Activated CD8-positive, alpha-beta memory T cell treated with anti-CD3 and anti-CD28 coated beads, Interleukin-2, amount 10 ng/mL, durations not matched to agents 7 days and 5 days (primary cell): ENCODE measurements at places on chromosomes 4 and X. TPM values are rescaled to one million over a fixed set of nuclear protein-coding genes. Genes with fewer than 3 reads are reported as not detected.

GRCh38 chr4:153293742-153294057, 50.8 kb upstream of the MND1 start:
- no peak overlapping the region for H3K4me3 ChIP-seq
- no peak overlapping the region for H3K27ac ChIP-seq
- DNase-seq = no peak
- H3K27me3 ChIP-seq = peaks cover 4% of the 10 kb centered on the region

- peaks cover 3% of the 10 kb centered on the region for H3K27me3 ChIP-seq
- no peak overlapping the region for H3K4me3 ChIP-seq
- H3K36me3 ChIP-seq = no peaks in the 10 kb centered on the region
- H3K4me1 ChIP-seq = no peaks in the 10 kb centered on the region
- no peak for DNase-seq
- no peak overlapping the region for H3K27ac ChIP-seq
These were observed 41.0 kb downstream of the GAB1 start for GRCh38 chr4:143377611-143378099.

Gene F11
- not detected for total RNA-seq

GRCh38 chrX:154714925-154715324, 36.0 kb downstream of the GAB3 start:
- H3K4me1 ChIP-seq = peaks cover 89% of the 10 kb centered on the region
- H3K4me3 ChIP-seq = no peak overlapping the region
- H3K27me3 ChIP-seq = no peaks in the 10 kb centered on the region
- peak; percentile 70 for DNase-seq

Gene EDA2R
- total RNA-seq = 5.4 TPM

DNA sequence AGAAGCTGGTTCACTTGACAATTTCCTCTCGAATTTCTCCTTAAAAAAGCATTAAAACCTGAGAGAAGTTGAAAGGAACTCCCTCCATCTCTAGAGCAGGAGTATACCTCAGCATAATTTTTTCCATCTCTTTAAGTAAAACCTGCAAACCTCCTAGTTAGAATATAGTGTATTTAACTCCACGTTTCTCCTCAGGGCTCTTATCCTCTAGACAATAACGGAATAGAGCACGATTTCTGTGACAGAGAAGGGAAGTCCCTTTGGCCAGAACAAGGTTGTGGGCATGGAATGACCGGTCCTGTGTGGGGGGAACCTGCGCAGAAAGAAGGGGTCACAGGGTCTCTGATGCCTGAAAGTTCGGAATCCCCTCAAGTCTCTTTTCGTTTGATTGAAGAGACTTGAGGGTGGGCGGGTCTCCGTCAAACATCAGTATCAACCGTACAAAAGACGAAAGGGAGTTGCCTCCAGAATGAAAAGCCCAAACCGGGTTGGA, 697 bp downstream of the ZNF280C start:
- peaks cover 4% of the 10 kb centered on the region for H3K36me3 ChIP-seq
- peak overlapping the region; percentile 87 for H3K4me3 ChIP-seq
- H3K27me3 ChIP-seq = no peaks in the 10 kb centered on the region
- no peak for DNase-seq
- peaks cover 25% of the 10 kb centered on the region for H3K4me1 ChIP-seq
- peak overlapping the region; percentile 83 for H3K27ac ChIP-seq

- peak overlapping the region; percentile 60 for H3K4me3 ChIP-seq
- peak; percentile 45 for DNase-seq
- H3K4me1 ChIP-seq = peaks cover 9% of the 10 kb centered on the region
- H3K36me3 ChIP-seq = peaks cover 9% of the 10 kb centered on the region
- peaks cover 5% of the 10 kb centered on the region for H3K27me3 ChIP-seq
These were observed 154.5 kb downstream of the MSN start for GRCh38 chrX:65821721-65822496.

Gene PCDH10
- not detected for total RNA-seq

DNA sequence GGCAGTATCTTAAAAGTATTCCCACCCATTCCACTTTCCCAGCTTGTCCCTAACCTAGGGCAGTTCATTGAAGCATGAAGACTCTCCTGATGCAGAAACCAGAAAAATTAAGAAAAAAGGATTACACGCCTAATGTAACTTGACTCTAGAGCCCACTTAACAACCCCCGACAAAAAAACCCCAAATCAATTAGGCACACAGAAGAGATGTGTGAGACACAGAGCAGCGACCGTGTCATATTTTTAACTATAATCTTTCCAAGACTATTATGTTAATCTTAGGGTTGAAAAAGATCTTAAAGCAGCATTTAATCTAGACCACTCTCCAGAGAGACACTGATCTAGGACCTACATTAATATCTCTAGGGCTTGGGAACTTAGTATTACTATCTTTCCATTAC, 1.3 kb downstream of the YTHDC1 start:
- H3K4me1 ChIP-seq = peaks cover 41% of the 10 kb centered on the region
- peaks cover 17% of the 10 kb centered on the region for H3K36me3 ChIP-seq
- no peaks in the 10 kb centered on the region for H3K27me3 ChIP-seq
- H3K27ac ChIP-seq = peak overlapping the region; percentile 98

DNA sequence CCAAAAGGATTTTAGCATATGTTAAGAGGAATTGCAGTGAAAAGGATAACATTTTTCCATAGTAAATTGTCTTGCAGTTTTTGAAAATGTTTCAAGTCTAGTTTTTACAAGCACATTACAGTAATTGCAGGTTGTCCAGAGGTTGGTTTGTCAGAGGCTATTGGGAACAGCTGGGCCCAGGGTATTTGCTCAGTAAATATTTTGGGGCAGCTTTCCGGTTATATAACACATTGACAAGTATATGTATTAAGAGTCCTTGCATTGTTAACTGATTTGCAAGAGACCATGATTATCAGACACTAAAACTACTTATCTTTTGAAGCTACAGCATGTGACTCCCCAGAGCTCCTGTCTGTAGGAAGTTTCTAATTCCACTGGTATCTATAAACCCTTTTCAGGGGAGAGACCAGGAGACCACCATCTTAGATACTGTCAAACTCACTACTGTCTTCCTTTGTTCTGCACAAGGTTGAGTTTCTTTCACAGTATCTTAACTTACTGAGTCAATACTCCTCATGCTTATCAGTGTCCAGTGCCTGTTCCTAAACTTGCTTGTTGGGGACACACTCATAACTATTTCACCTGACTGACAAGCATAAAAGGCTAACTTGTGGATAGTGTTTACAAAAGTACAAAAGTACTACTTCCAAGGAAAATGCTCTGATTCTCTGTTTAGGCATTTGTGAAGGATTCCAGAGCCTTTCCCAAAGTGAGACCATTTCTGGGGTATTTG, 18.9 kb upstream of the RGN start:
- H3K4me3 ChIP-seq = no peak overlapping the region
- H3K4me1 ChIP-seq = no peaks in the 10 kb centered on the region
- H3K27ac ChIP-seq = no peak overlapping the region
- H3K36me3 ChIP-seq = no peaks in the 10 kb centered on the region

GRCh38 chr4:80112236-80112635, 39.2 kb upstream of the ANTXR2 start:
- H3K4me3 ChIP-seq = no peak overlapping the region
- H3K4me1 ChIP-seq = peaks cover 2% of the 10 kb centered on the region
- H3K27ac ChIP-seq = no peak overlapping the region
- H3K36me3 ChIP-seq = peaks cover 29% of the 10 kb centered on the region
- no peak for DNase-seq
- H3K27me3 ChIP-seq = peaks cover 2% of the 10 kb centered on the region

GRCh38 chrX:13597874-13598273, 28.5 kb downstream of the EGFL6 start:
- H3K4me1 ChIP-seq = no peaks in the 10 kb centered on the region
- no peak overlapping the region for H3K27ac ChIP-seq
- H3K27me3 ChIP-seq = peaks cover 9% of the 10 kb centered on the region
- no peak for DNase-seq
- H3K36me3 ChIP-seq = no peaks in the 10 kb centered on the region
- no peak overlapping the region for H3K4me3 ChIP-seq

Gene SLC39A8
- 66.2 TPM for total RNA-seq

Gene MAGEA11
- not detected for total RNA-seq

- H3K4me3 ChIP-seq = no peak overlapping the region
- no peaks in the 10 kb centered on the region for H3K4me1 ChIP-seq
- H3K36me3 ChIP-seq = no peaks in the 10 kb centered on the region
- H3K27ac ChIP-seq = peak overlapping the region; percentile 54
- no peak for DNase-seq
These were observed 23.5 kb downstream of the TRIML1 start for GRCh38 chr4:188162698-188163097.
